GM12864 (cell line): ENCODE measurements at places on chromosomes 12 and 14.

DNA sequence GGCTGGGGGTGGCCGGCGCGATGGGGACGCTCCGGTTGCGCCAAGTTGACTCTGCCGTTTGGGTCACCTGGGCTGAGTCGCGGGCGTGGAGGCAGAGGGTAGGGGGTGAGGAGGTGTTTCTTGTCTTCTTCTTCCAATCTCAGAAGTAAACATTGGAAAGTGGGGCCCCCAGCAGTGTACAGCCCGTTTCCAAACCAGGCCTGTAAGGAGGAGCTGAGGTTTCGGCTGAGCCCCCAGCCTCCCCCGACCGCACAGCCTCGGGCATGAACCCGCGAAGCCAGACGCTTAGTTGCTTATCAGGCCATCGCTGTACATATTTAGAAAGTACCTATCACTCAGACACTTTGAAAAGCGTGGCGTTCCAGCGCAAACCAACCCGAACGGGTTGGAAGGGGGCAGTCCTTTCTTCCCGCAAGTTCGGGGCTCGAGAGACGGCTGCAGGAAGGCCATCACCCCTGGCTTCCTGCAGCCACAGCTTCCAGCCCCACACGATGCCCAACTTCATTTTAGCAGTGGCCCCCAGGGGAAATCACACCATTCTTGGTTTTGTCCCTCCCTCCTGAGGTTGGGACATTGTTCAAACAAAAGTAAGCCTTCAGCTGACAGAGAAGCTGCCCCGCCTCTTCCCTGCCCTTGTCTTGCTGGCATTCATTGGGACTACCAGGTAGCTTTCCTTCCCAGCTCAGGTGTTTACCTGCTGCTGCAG, 164.1 kb downstream of the ZFP36L1 start:
- no peak for DNase-seq

DNA sequence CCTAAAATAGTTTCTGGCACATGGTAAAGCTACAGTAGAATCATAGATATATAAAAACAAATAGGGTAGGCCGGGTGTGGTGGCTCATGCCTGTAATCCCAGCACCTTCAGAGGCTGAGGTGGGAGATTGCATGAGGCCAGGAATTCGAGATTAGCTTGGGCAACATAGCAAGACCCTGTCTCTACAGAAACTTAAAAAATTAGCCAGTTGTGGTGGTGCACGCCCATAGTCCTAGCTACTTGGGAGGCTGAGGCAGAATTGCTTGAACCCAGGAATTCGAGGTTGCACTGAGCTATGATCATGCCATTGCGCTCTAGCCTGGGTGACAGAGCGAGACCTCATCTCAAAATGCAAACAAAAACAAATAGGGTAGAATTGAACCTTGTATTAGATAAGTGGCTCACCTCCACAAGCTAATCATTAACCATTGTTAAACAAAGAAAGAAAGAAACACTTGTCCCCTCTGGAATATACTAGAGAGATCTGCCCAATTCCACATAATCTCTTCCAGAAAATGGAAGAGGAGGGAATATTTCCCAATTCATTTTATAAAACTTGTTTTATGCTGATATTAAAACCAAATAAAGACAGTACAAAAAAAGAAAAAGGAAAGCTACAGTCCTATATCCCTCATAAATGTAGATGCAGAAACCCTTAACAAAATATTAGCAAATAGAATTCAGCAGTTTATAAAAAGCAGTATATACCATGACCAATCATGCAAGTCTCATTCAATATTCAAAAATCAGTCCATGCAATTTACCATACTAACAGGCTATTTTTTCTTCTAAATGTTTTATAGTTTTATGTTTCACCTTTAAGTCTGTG, 22.7 kb upstream of the DHRS2 start:
- no peak for DNase-seq

DNA sequence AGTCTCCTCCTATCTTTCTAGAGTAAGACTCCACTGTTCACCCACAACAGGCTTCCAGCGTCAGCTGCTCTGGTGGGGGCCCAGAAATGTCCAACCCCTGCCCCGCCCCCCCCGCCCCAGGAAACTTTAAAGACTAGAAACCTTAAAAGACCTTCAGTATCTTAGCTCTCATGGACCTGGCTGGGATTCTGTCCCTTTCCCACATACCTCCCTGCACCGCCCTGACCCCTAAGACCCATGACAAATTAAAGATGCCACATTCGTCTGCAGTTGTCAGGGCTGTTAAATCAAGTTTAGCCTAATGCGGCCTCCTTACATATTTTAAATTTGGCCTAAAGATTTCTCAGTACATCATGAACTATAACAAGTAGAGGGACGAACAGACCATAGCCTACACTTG, 10.0 kb upstream of the SERPINA10 start:
- DNase-seq = no peak

GRCh38 chr14:24098229-24098926, 4.3 kb downstream of the PCK2 start:
- no peak for DNase-seq

DNA sequence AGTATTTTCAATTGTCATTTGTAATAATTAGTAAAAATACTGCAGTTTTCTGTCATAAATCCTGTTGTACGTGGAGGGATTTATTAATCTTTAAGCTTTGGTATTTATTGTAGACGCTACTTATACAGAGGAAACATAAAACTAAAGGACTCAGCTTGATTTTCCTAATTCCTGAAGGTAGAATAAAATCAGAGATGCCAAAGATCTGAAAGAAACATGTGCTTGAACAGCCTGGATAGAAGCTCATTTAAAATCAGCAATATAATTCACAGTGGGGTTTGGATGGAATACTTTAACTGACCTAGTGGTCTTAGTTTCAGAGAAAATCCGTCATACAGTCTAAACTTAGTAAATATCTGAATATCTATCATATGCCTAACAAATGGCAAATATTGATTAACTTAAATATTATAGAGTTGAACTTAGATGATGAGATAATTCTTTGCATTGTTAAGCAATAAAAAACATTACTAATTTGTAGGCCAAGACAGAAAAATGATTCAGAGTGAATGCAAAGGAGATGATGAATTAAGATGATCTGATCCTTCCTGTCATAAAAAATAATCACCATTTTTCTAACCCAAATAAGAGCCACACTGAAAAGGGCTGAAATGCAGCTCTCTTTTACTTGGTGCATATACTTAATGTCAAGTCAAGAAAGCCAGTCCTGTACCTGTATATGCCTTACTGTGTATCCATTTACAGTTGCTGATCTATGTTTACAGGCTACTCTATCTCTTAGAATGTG, 397.1 kb upstream of the DCN start:
- DNase-seq = no peak

- no peak for DNase-seq
Observed at GRCh38 chr14:32947792-32948191, 9.1 kb downstream of the NPAS3 start.

GRCh38 chr14:55265197-55265596, 6.0 kb upstream of the FBXO34 start:
- no peak for DNase-seq

DNA sequence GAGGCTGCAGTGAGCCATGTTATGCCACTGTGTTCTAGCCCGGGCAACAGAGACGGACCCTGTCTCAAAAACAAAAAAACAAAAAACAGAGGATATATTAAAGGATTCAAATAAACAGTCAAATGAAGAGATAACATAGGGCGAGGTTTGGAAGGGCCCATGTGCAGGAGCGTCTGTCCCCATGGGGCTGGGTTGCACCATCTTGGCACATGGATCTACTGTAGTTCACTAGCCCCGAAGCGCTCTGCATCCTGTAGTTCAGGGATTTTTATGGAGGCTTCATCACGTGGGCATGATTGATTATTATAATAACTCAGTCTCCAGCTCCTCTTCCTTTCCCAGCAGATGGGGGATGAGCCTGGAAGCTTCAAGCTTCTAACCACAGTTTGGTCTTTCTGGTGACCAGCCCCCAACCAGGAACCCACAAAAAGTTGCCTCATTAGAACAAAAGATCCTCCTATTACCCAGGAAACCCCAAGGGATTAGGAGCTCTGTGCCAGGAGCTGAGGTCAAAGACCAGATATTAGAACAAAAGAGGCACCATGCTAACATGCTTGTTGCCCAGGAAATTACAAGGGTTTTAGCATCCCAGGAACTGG, 59.9 kb downstream of the HCAR2 start:
- DNase-seq = no peak

DNA sequence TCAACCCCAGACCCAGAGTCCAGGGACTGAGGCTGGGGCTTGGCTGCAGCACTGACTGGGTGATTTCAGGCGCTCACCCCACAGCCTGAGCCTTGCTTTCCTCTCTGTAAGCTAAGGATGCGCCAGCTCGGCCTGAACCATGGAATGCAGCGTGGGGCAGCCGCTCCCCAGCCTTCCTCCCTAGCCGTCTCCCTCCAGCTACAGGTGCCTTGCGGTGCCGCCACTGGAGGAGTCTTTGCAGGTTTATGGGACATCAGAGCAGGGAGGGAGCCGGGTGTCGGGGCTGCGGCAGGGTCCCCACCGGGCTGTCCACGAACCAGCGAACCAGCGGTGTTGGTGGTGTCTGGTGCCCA, 19.4 kb downstream of the PPP2R5C start:
- DNase-seq = no peak

GRCh38 chr12:132719141-132719953, 8.7 kb downstream of the PGAM5 start:
- DNase-seq = no peak

DNA sequence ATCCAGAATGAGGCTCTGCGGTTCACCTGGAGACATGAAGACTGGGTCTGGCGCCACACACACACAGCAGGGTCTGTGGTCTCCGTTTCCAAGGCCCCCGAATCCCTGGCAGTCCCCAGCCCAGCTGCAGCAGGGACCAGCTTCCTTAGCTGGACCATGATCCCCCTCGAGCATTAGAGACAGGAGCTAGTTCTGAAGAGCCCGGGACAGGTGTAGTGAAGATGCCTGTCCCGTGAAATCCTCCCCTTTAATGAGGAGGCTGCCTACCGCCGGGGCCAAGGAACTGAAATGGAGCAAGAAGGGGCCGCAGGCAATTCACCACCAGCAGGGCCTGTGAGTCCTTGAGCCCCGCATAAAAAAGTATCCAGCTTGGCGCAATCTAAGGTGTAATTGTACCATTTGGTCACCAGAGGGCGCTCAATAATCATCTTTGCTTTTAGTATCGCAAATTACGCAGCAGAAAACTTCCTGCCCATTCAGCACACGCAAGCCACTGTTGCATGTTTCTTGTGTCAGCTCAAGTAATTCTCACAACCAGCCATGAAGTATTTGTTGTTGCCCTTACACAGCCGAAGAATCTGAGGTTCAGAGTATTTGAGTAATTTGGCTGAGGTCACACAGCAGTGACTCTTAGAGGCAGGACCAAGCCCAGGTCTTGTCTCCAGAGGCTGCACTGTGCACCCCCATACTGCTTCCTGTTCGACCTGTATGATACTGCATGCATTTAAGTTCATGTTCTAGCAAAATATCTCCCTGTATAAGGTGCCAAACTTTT, 54.3 kb upstream of the PPP2R5C start:
- DNase-seq = peak; percentile 57

- no peak for DNase-seq
Observed at GRCh38 chr14:21807975-21808374, 134.4 kb upstream of the OR4E1 start.

GRCh38 chr14:74804219-74804825, 41.2 kb downstream of the YLPM1 start:
- DNase-seq = peak; percentile 8

GRCh38 chr14:22926316-22926715, 2.9 kb downstream of the PRMT5 start:
- DNase-seq = no peak

DNA sequence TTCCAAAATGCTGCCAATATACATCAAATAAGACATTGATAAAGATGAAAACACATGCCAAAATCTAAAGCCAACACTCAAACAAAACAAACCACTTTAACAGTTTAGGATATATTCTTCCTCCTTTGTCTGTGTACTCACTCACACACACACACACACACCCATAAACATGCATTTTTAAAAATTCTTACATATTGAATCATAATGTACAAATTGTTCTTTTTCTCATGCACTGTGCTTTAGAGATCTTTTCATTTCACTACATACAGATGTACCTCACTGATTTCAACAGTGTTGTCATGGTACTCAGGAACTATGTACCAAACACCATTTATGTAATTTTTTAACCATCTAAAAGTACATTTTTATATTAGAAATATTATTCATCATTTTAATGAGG, 9.5 kb upstream of the RERG start:
- no peak for DNase-seq

- no peak for DNase-seq
Observed at GRCh38 chr12:40215982-40216381, 8.8 kb upstream of the LRRK2 start.

DNA sequence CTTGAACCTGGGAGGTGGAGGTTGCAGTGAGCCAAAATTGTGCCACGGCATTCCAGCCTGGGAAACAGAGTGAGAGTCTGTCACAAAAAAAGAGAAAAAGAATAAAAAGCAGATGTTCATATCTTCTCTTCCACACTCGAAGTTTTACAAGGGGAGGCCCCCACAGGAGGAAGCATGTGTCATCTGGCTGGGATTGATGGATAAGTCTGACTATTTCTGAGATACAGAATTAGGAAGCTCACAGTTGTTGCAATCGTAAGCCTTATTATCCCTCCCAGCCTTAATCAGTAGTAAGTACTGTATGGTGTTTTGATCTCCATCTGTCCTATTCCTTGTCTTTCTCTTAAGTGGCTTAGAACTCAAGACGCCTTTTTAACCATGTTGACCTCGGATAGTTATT, 31.9 kb upstream of the RASSF8 start:
- DNase-seq = no peak

GRCh38 chr12:124443931-124444712, 123.3 kb downstream of the NCOR2 start:
- no peak for DNase-seq

DNA sequence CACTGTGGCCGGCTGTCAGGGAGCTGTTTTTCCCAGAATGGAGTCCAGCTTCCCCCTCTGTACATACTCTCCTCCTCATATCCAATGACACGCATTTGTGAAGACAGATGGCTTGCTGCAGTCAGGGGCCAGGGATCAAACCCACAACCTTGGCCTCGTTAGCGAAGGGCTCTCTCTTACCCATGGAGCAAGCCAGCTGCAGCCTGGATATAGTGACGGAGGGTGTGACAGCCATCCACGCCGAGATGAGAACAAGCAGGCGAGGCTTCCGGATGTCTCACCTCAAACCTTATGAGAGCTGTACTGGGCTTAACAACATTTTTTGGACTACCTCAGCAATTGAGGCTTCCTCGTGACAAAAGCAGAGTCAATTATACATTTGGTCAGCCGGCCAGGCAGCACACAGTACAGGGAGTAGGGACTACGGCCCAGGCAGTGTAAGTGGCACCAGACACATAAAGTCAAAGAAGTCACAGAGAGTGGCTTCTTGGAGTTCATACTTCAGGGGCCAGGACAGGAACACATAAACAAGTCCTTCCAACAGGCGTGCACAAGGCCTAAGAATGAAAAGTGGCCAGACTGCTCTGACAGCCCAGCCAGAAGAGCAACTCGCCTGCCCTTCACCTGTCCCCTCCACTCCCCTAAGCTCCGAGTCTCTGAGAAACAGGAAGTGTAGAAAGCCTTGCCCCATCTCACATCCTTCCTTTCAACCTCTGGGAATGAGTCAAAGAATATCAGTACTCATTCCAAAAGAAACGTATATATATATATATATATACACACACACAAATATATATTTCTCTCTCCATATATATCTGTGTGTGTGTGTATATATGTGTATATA, 115.1 kb downstream of the TTC7B start:
- no peak for DNase-seq
